NCI-H1436 treated with DMSO at 0.1 percent for 48 hours (cell line): ENCODE measurements at places on chromosomes 3 and 15.

DNA sequence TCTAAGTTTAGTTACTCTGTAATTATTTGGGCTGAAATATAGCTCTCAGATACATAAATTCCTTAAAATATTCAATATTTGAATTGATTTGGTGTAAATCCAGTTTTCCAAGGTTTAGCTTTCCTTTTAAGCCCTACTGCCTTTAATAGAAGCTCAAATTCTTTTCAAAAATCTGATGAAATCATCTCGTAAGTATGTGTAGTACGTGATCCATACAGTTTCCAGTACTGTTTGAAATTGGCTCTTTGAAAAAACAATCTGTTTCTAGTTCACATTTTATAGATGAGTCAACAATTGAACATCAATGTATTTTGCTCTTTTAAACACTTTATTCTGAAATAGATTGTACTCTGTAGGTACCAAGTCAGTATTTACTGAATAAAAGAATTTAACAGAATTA is 84.2 kb downstream of the LRRC49 start:
- no peak for DNase-seq

- no peak for DNase-seq
Measured at GRCh38 chr15:62403164-62403809, 238.2 kb upstream of the C2CD4B start.

- no peak for DNase-seq
Measured at GRCh38 chr3:161108840-161109239, 3.7 kb upstream of the B3GALNT1 start.

GRCh38 chr3:56125358-56126005 is 342.8 kb downstream of the ERC2 start:
- DNase-seq: no peak

DNA sequence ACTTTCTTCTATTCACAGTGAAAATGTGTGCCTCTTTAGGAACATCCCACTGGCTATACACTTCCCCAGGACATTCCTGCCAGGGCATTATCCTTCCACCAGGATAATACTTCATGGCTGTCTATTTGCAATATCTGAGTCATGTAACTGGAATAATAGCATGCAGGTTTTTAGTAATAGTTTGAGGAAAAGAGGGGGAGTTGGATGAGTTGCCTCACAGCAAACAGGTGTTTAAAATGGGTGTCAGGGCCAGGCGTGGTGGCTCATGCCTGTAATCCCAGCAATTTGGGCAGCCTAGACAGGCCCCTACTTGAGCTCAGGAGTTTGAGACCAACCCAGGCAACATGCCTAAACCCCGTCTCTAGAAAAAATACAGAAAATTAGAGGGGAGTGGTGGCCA is 585.9 kb downstream of the DIPK2A start:
- DNase-seq: no peak

DNA sequence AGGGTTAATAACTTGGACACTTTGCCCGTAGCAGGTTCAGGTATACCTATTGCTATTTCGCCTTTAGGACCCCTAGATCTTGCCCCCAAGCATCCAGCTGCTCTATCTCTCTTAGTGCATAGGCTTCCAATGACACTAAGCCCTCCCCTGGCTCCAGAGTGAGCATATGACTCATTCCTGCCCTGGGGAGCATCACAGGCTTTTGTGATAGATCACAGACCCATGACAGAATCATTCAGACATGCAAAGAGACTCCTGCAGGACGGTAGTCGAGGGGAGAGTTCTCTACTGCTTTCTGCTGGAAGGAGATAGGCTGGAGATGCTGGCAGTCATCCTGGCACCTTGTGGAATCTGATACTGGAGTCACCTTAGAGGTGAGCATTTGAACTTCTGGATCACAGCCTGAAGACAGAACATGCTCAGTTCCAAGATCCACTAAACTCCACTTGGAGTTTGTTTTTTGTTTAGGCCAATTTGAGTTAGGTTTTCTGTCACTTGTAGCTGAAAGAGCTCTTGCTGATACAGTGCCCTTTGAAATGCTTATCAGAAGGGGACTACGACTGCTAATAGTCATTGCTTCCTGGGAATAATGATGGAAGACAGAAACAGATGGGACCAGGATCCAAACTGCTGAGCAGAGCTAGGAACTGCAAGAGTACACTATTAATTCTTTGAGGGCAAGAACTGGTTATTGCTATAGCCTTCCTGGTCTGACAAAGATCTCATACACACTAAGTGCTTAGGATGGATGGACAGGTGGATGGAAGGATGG is 11.0 kb downstream of the LYSMD2 start:
- DNase-seq: peak; percentile 70

GRCh38 chr15:82812994-82813393 is 3.6 kb downstream of the WHAMM start:
- DNase-seq: no peak

DNA sequence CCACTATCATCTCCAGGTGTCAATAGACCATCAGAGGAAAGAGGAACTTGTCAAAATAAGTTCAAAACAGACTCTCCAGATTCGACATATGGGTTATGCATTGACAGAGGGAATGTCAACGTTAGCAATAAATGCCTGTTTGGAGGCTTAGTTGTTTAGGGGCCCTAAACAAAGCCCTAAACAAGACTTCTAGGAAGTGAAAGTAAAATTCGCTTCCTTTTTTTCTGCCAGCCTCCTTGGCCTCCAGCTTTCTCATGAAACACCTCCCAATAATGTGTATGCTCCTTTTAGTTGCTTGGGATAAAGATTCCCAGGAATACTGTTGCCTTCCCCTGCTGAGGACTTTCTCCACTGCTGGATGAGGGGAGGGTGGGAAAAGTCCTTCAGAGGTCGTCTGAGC is 70.9 kb upstream of the ARNT2 start:
- DNase-seq: no peak

DNA sequence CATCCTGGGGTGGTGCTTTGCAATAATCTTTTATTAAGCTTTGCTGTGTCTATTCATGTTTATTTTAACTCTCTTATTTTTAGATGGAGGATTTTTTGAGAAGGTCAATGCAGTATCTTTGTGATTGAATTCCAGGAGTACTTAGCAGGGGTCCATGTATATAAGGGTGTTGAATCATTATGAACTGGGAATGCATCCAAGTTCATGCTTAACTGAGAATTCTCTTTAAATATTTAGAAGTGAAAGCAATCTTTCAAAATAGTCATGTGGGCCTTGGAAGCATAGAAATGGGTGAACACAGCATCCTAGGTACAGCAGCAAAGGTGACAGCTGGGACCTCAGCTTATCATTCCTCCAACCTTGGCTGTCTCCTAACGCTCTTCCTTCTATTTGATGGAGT is 27.3 kb downstream of the SPTSSB start:
- DNase-seq: no peak

DNA sequence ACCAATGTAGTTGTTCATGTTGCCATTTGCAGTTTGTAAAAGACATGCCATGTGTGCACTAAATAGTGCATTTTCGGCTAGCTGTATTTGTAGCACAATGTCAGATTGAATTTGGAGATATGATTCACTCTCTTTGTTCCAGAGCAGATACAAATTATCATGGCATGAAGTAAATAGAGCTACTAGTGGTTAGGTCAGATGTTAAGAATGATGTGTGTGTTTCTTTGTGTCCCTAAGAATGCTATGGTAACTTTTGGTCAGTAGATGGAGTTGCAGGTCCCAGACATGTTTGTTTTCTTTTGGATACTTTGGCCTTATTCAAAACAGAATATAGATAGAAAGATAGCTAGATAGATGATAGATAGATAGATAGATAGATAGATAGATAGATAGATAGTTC is 595.8 kb downstream of the NLGN1 start:
- no peak for DNase-seq

DNA sequence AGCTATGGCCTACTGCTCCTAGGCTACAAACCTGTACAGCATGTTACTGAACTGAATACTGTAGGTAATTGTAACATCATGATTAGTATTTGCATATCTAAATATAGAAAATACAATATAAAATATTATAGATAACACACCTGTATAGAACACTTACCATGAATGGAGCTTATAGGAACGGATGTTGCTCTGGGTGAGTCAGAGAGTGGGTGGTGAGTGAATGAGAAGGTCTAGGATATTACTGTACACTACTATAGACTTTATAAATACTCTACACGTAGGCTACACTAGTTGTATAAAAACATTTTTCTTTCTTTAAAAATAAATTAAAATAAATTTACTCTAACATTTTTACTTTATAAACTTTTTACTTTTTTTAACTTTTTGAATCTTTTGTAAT is 224.0 kb upstream of the CBLB start:
- no peak for DNase-seq

GRCh38 chr3:4162096-4162495 is 141.1 kb upstream of the SETMAR start:
- no peak for DNase-seq

- DNase-seq: no peak
Measured at GRCh38 chr15:77530576-77530975, 102.1 kb downstream of the LINGO1 start.

DNA sequence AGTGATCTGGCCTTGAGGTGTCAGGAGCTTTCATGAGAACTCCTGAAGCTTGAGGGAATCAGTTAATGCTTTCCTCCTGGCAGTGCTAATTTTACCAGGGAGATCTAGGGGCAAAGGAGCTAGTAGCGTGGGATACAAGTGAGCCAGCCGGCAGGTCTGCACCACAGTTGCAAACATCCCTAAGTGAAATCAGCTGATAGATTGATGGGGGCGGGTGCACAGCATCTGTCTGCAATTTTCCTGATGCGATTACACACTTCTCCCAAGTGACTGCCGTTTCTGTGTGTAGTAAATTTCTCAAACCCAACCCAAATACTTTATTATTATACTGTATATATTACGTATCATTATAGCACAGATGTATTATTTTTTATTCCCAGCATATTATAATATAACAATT is 304.5 kb downstream of the AGBL1 start:
- no peak for DNase-seq

DNA sequence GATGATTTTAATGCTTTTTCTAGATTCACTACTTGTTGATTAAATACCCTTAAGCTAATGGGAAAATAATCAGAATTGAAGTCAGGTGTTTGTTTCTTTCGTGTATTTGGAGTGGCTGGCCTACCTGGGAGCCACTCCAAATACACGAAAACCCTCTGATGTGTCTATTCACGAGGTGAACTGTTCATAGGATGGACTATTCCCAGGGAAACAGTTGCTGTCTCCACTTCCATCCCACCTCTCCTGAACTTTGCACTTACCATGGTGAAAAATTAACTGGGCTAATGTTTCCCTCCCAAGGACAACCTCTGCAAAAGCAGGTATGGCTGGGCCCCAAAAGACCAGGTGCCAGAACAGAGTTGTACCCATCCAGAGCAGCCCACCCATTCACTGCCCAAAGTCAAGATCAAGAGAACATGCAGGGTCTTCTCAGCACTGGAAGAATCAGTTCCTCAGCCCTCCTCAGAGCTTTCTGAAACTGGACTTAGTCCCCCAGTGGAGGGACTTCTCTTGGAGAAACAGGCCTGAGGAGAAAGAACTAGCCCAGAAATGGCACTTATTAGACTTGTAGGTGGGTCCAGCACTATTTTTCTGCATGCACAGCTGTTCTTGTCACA is 2.9 kb upstream of the SMAD3 start:
- DNase-seq: no peak

DNA sequence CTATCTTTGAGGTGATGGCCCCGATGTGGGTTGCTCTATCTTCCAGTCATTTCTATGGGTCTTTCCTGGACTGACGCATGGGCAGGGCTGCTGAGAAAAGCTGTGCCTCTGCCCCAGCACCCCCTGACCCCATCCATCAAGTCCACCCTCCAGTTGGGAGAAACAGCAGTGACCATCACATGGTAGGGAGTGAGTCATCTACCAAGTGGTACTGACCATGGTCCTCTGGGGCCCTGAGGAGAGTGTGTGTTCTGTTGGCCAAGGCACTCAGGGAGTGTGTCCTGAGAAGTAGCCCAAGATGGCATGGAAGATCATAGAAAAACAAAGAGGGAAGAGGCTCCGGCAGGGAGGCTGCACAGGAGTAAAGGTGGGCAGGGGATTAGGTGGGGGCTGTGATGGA is 1.6 kb upstream of the DNAH1 start:
- DNase-seq: no peak

DNA sequence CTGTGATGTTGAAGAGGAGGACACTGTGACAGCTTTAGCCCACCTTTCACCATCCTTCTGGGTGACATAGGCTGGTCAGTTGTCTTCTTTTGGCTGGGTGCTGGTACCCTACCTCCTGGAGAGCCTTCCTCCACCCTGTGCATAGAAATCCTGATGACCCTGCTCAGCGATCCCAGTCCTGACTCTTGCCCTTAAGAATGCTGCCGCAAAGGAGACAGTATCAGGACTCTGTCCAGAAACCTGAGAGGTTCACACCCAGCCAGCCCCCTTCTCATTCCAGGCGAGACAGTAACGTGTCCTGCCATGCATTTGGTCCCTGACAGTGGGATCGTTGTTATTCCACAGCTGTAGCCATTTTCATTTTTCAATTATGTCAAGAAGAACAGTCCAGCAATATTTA is 312.8 kb upstream of the CHRM5 start:
- DNase-seq: no peak

DNA sequence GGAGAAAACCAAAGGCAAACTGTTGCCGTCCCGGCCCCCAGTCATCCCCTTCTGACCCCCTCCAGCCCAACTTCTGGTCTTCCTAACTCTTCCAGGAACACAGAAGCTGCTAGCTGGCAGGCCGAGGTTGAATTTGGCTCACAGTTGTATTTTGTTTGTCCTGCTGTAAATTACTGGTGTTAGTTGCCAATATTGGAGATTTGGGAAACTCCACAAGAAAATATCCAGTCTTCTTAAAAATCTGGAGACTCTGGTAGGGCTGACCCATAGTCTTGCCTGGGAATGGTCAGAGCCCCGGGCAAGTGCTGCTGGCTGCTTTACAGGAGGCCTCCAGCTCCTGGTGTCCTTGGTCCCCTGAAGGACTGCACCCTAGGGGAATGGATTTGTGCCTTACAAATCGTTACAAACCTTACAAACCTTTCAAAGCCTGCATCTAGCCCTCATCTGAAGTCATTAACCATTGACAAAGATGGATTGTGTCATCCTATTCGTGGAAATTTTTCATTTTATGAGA is 112.0 kb upstream of the MCTP2 start:
- no peak for DNase-seq

GRCh38 chr15:72117486-72118016 is 399 bp downstream of the MYO9A start:
- DNase-seq: no peak

DNA sequence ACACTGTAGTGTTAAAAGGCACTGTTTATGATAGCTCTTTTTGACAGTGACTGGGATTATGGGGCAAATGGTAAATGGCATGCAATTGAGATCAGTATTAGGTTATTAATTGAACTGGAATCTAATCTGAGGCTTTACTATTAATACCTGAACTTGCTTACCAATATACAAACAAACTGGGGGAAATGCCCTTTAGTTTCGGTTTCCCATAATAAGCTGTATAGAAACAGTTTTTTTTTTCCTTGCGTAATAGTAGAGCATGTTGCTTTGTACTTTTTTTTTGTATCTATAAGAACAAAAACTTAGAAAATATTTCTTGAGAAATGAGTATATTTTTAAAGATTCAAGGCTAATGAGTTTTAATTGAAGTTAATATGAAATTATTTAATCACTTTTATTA is 95.0 kb downstream of the FNDC3B start:
- no peak for DNase-seq

DNA sequence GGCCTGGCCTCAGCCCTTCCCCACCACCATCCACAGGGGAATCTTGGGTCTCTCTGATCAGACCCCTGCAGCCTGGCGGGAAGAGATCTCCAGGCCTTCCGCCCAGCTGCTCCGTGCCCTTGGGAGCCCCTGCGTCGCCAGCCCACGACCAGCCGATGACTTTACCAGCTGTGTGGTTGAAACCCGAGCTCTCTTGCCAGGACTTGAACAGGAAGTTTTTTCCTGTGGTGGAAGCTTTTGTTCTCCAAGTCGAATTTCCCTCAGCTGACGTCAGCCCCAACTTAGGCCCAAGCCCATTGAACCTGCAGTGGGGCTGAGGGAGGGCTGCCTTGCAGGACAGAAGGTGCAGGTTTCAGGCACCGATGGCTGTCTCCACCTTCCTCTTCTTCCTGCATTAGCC is 51.7 kb upstream of the SMAD3 start:
- no peak for DNase-seq
